ENCODE measurements at places on chromosomes 2 and 18.

GRCh38 chr2:200578778-200579177 lies 7.0 kb upstream of the AOX1 start:
- DNase-seq: no peak

DNA sequence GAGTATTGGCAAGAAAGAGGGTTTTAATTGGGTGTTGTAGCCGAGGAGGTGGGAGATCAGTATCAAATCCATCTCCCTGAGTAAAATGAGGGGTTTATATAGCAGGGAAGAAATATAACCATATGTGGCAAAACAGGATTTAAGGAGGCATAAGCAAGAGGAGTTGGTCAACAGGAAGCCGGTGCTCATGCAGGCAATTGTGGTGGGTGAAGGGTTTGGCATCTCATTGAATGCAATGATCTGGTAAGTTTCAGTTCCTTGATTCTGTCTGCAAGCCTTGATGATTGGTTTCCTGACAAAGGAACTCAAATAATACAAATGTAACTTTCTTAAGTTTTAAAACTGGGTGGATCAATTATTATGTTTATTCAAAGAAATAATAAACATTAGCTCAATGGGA lies 564.4 kb upstream of the LINC00305 start:
- DNase-seq: no peak

GRCh38 chr2:174341995-174342685 lies 7.4 kb downstream of the SP9 start:
- DNase-seq: no peak

- DNase-seq: no peak
Observed at GRCh38 chr2:85758361-85759256, 4.8 kb downstream of the ATOH8 start.

- no peak for DNase-seq
Observed at GRCh38 chr18:56489893-56490292, 148.5 kb downstream of the TXNL1 start.

- DNase-seq: no peak
Observed at GRCh38 chr2:120747281-120747680, 11.6 kb downstream of the GLI2 start.

DNA sequence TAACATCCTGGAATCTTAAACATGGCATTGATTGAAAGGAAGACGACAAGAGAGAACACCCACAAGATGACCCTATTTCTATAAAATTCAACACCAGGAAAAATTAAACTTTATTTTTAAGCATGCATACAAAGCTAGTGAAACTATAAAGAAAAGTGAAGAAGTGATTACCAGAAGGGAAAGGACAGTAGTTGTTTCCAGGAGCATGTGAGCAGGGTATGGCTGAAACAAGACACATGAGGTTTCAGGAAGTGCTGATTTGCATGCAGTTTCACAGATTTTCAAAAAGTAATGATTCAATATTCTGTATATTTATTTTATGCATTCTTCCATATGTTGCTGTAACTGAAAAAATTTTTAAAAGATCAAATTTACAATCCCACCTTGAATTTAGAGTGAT lies 24.6 kb upstream of the DAW1 start:
- DNase-seq: no peak

- DNase-seq: no peak
Observed at GRCh38 chr2:74152954-74153353, 5.2 kb upstream of the BOLA3 start.

GRCh38 chr2:62364791-62365528 lies 141.0 kb downstream of the TMEM17 start:
- DNase-seq: no peak

DNA sequence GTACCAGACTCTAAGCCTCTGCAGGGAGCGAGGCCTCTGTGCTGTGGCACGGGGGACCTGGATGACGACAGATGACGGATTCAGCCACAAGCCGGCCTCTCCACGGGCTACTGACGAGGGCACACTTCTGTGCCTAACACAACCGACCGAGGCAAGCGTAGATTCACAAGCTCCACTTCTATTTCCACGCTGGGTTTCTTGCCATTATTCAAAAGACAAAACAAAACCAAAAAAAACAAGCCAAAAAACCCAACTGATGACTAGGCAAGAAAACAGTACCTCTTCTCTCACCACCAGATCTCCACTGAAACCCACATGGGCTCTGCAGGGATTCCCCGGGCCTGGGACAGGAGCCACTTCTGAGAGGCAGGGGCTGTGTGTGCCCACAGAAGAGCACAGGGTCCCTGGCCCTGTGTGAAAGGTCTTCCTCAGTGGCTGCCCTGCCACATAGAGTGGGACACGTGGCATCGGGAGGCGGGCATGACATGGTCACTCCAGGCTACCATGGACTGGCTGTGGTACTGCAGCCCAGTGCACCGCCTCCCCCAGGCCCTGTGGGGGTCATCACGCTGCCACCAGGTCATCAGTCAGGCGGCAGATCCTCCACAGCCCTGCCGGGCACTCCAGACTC lies 254.7 kb downstream of the HDAC4 start:
- DNase-seq: no peak

DNA sequence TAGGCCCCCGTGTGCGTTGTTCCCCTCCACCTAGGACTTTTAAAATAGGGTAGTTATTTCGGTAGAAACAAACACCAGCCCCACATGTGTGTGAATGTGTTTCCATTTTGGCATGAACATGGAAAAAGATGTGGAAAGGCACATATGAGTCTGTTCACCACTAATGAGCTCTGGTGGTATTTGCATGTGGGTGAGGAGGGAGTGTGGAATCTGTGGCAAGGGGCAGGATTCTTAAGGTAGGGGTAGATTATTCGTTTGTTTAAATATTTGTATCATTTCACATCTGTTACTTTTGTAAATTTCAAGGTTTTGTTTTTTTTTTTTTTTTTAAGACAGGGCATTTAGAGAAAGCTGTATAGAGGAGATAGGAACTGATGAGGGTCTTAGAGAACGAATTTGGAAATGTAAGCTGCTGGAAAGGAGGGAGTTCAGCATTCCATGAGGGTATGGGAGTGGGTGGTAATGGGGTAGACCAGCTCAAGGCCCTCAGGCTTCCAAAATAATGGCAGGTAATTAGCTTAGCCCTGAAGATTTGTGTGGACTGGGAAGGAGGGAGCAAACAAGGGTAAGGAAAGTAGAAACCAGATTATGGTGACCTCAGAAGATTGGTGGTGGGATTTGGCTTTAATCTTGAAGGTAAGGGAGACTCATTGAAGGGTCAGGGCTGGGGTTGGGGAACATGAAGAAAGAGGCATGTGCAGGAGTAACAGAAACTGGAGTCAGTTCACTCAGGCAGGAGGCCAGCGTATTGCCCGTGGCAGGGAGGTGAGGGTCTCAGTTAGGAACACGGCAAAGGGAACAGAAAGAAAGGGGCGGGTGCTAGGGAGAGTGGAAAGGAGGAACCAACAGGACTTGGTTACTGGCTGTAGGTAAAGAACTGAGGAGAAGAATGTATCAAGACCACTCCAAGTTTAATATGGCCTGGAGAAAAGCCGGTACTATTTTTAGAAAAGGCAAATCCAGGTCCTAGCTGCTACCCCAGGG lies 123.6 kb downstream of the PLB1 start:
- DNase-seq: no peak

- DNase-seq: no peak
Observed at GRCh38 chr2:230422149-230422548, 6.1 kb downstream of the SP100 start.

DNA sequence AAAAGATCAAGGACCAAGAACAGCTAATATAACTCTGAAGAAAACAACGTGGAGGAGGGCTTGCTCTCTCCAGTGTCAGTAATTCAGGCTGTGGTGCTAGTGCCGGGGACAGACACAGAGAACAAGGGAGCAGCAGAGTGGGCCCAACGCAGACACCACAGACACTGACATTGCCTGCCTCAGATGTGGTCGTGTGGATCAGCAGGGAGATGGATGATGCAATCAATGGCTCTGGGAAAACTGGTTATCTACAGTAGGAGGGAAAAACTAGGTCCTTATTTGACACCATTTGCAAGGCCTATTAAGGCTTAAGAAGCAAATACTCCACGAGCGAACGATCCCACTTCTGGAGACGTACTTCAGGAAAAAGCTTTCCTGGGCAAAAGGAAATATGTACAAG lies 36.1 kb downstream of the HDLBP start:
- no peak for DNase-seq

DNA sequence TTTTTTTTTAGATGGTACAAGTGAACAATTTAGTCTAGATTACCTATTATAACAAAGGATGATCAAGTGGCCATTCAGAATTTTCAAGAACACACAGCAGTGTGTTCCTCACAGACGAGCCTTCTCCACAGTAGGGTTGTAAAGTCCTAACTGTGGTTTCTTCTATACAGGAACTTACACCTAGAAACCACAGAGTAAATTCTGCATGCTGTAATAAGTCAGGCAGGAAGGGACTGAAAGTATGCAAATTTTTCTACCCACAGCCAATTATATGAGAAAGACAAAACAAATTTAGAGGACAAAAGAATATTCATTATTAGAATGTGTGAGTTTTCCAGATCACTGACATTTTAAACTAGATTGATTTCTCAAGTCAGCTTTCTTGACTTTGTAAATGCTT lies 99.5 kb downstream of the RBMS1 start:
- no peak for DNase-seq

Data from AG08395 (cell line).